ENCODE measurements at places on chromosomes 7 and 10.

GRCh38 chr7:111104710-111105109 is 13.8 kb downstream of the LRRN3 start:
- no peak for DNase-seq

DNA sequence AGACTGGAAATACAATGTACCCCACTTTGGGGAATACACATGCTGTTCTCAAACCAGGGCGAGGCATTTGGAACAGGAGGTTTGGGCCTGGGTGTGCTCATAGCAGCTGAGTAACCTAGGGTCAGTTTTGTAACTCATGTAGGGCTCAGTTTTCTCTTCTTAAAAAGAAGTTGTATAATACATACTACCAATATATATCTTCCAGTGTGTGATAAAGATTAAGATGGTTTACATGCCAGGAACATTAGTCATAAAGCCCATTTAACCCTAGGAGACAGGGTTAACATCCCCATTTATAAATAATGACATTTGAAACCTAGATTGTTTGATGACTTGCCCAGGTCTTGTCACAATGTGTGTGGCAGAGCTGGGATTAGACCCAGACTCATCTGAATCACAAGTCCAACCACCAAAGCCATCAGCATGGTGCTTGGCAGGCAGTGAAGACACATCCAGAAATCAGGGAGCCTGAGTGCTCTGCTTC is 6.0 kb downstream of the AKR1B10 start:
- DNase-seq, result no peak

GRCh38 chr7:4255336-4255735 is 426.8 kb upstream of the FOXK1 start:
- DNase-seq, result no peak

DNA sequence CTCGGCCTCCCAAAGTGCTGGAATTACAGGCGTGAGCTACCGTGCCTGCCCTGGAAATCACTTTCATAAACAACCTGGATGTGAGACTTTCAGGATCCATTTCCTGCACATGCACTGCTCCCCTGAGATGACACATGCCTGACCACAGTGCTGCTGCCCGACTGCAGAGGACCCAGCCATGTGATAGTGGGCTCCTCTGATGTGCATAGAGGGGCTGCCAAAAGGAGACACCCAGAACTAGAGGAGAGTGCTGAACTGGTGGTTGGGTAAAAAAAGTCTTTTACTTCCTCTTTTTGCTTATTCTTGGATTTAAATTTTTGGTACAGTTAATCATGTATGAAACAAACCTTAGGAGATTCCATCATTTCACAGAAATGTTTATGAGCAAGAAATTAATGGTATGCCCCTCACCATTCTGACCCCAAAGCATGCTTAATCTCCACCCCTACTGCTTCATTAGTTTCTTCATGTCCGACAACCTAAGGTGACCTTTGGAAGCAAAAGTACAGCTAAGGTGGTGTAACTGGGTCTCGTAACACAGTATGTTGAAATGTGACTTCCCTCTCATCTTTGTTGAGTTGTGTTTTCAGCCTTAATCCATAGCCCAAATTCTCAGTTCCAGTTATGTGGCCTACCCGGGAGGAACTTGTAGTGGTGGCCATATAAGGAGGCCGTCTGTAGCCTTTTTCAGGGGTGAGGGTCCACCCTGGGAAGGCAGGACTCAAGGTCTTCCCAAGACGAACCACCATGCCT is 111.1 kb downstream of the RNF216 start:
- no peak for DNase-seq

GRCh38 chr7:22718200-22718711 is 8.7 kb upstream of the IL6 start:
- DNase-seq, result no peak

DNA sequence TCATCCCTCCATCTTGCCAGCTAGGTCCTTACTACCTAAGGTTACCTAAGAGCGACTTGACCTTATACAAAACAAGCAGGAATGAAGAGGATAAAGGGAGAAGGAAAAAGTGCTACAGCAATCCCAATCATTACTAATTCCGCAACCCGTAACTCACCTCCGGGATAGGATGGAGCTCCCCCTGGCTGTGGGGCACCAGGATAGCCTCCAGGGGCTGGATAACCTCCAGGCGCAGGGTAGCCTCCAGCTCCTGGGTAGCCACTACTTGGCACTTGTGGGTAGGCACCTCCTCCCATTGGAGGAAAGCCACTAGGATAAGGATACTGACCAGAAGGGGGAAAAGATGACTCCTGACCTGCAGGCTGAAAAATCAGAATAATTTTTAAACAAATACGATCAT is 15.8 kb downstream of the ANXA7 start:
- DNase-seq, result no peak

- no peak for DNase-seq
Observed at GRCh38 chr7:132251327-132251659, 325.0 kb downstream of the PLXNA4 start.

GRCh38 chr7:135281363-135281949 is 47.8 kb downstream of the STRA8 start:
- peak; percentile 45 for DNase-seq

- DNase-seq, result no peak
Observed at GRCh38 chr10:48302515-48303476, 3.7 kb upstream of the MAPK8 start.

DNA sequence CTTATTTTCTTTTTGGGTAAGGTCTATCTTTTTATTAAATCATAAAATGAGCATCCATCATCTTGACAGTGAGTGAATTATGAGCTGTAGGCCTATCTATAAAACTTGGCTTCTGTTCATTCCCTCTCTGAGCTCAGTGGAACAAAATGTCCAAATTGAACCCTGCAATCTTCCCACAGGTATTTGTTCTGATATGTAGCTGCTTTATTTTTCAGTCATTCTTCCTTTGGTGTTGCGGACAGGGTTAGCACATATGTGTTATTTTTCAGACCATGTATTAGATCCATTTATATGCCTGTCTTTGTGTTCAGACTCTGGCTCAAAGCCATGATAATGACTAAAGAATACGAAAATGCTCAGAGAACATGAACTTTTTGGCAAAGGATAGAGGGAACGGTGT is 201.6 kb upstream of the KIAA1217 start:
- DNase-seq, result no peak

DNA sequence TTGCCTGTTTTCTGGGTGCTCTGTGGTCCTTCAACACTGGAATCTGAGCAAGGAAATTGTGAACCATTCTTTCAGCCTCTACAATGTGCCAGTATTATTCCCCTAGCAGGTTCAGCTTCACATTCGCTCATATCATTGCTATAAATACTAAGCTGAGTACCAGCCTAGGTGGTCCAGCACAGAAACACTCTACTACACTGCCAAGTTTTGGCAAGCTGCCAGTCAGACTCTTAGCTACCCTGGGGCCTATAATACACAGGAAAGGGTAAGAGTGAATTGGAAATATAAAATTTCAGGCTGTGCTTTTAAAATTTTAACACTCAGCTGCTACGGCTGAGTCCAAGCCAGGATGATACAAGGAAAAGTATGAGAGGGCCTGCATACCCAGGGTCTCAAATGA is 49.9 kb upstream of the PPP1R3A start:
- DNase-seq, result no peak

DNA sequence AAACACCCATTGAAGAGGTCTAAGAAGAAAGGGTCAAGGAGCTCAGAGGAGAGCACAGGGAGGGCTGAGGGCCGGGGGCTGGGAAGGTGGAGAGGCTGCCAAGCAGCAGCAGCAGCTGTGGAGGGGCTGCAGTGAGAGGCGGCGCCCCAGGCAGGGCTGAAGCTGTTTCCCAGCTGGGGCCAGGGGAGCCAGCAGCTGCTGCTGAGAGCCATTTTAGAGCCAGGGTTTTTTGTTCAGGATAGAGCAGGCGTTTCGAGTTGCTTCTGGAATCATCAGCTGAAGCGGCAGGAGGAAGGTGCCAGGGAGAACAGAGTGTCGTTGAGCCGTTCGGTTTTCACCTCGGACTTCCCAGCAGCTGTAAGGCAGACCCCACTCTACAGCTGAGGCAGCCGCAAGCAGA is 62.7 kb downstream of the LANCL2 start:
- DNase-seq, result no peak

DNA sequence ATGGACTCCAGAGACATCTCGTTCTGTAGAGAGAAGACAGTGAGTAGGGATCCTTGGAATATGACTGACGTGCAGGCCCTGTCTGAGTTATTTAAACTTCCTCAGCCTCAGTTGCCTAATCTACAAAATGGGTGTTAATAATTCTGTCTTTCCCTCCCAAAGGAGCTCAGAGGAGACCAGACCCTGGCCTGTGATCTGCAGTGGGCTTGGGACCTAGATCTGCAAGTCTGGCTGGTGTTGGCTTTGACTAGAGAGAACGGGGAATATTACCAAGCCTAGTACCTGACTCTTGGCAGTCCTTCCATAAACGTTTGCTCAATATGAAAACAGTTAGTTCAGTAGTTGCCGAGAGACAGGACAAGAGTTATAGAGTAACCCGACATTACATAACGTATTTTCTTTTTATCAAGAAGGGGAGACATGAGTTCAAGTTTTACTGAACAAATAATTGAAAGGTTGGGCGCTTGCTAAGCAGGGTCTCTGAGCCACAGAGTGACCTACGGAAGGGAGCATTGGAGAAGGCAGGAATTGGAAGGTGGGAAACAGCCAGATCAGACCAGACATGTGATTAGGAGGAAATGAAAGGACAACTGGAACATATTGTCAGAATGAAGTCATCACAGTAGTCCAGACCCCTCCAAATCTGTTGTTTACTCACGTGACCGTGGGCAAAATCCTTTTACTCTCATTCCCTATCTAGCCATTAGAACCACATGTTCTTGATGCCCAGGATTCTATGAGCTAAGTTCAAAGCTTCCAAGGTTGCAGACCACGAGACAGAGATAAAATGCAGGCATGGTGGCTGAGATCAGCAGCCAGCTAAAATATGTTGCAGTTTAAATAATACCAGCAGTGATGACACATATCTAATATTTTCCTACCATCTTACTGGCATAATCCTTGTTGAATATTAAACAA is 10.9 kb upstream of the CYP3A4 start:
- DNase-seq, result no peak

Data from activated CD8-positive, alpha-beta memory T cell treated with anti-CD3 and anti-CD28 coated beads for 4 hours (primary cell).